ENCODE measurements at places on chromosomes 13 and 19.

- DNase-seq: peak; percentile 66
These were observed 287.3 kb downstream of the COG6 start for GRCh38 chr13:39942552-39943273.

DNA sequence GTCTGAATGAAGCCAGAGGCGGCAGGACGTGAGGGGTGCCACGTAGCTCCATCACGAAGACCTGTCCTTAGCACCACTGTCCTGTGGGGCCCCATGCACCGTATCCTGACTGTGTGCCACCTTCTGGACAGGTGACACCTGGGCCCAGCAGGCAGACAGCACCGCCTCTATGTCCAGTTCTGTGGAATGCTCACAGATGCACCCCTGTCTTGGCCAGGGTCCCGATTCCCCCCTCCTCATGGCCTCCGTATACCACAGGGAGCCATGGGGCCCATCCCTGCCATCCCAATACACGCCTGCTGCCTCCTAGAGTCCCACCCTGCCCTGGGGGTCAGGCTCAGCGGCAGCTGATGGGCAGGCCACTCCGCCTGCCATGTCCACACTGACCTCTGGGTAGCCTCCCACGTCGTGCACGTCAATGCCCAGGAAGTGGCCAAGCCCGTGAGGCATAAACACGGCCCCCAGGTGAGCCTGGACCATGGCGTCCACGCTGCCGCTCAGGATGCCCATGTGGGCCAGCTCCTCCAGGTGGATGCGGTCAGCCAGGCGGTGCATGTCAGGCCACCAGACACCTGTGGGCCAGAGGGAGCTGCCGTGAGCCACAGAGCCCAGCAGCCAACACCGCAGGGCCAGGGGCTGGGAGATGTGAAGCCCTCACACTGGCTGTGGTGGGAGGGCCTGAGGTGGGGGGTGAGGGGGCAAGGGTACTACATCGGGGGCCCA, 17.6 kb downstream of the CEBPG start:
- no peak for DNase-seq

DNA sequence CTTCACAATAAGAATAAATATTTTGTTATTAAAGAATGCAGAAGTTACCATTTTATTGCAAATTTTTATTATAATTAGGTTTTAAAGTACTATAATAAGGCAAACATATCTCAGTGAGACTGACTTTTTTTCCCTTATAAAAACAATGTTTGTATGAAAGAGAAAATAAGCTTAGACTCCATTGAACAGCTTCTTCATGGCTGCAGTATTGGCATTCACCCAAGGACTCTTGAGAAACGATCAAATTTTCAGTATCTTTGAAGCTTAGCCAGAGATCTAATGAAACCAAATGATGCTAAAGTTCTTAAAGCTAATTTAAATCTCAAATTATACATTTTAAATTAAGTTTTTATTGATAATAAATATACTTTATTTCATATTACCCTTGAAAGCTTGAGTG, 128.3 kb downstream of the GGACT start:
- no peak for DNase-seq

GRCh38 chr13:104314321-104314720, 1248.1 kb upstream of the SLC10A2 start:
- DNase-seq: no peak

DNA sequence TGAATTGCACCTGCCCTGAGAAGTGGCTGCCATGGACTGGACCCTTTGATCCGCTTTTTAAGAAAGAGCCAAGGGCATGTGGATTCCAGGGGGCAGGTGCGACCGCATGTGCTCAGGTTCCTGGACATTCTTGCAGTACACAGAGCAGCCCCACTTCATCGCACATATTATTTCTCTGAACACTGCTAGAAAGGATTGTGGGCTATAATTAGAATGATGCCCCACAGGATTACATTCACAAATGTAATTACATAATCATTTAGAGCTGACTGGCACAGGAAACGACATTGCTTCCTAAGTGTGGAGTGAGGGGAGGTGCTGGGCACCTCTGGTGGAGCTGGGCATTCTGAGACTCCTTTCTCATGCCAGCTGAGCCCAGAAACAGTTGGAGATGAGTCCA, 37.5 kb upstream of the VSTM2B start:
- no peak for DNase-seq

DNA sequence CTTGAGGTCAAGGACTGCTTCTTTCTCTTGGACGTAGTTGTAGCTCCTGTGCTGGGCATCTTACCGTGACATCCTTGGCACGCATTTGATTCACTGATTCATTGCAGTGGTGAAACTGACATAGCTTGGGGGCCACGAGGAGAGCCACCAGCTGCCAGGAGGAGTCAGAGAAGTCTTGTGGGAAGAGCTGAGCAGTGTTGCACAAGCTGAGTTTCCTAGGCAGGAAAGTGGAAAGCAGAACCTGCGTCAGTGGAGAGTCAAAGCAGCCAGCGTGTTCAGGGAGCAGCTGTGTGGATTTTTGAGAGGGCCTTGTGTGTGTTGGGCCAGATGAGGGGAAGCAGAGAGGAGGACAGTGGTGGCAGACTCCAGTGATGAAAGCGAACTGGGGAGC, 5.3 kb upstream of the GPR183 start:
- DNase-seq: peak; percentile 69

DNA sequence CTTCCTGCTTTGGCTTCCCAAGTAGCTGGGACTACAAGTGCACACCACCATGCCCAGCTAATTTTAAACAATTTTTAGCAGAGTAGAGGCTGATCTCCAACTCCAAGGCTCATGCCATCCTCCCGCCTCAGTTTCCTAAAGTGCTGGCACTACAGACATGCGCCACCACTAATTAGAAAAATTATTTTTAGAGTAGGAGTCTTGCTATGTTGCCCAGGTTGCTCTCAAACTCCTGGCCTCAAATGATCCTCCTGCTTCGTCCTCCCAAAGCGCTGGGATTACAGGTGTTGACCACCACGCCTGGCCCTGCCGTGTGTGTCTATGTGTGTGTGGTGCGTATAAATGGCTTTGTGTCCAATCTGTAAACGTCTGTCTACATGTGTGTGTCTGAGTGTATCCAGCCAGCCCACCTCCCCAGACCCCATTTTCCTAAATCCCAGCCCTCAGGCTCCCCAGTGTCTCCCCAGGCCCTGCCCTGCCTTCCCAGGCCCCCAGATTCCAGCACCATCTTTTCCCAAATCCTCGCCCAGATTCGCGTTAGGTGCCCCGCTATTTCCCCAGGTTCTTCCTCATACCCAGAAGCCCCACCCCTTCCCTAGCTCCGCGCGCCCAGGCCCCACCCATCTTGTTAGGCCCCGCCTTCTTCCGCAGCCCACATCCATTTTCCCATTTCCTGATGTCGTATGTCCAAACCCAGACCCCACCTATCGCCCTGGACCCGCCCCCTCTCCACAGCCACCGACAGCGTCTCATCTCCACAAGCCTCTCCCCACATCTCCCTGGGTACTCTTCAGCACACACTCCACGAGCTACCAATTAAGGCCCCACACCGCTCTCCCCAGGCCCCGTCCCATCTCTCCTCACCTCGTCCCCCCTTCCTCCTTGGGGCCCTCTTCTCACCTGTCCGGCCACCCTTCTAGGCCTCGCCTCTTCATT, 24.9 kb downstream of the SLC8A2 start:
- peak; percentile 34 for DNase-seq

DNA sequence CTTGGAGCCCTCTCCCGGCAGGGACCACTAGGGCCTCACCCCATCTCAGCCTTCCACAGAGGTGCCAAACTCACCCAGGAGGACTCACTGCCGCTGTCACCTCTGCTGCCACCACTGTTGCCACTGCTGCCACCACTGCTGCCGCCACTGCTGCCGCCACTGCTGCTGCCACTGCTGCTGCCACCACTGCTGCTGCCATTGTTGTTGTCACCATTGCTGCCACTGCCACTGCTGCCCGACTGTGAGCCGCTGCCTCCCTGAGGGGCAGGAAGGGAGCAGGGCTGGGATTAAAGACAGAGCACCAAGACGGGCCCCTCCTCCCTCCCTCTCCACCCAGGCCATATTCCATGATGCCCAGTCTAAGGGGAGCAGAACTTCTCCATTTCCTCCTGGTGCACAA, 2.1 kb downstream of the DMKN start:
- DNase-seq: no peak

GRCh38 chr19:49624967-49625910, 14.7 kb downstream of the RRAS start:
- DNase-seq: no peak

- DNase-seq: peak; percentile 61
These were observed 6.3 kb upstream of the MRPS31 start for GRCh38 chr13:40777166-40777808.

GRCh38 chr13:40316301-40316700, 350.1 kb downstream of the FOXO1 start:
- DNase-seq: no peak

DNA sequence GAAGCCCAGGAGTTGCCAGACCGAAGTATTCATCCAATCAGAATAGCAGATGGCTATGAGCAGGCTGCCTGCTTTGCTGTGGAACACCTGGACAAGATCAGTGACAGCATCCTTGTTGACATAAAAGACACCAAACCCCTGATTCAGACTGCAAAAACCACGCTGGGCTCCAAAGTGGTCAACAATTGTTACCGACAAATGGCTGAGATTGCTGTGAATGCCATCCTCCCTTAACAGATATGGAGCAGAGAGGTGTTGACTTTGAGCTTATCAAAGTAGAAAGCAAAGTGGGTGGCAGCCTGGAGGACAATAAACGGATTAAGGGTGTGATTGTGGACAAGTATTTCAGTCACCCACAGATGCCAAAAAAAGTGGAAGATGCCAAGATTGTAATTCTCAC, 250.3 kb upstream of the OBI1 start:
- no peak for DNase-seq

DNA sequence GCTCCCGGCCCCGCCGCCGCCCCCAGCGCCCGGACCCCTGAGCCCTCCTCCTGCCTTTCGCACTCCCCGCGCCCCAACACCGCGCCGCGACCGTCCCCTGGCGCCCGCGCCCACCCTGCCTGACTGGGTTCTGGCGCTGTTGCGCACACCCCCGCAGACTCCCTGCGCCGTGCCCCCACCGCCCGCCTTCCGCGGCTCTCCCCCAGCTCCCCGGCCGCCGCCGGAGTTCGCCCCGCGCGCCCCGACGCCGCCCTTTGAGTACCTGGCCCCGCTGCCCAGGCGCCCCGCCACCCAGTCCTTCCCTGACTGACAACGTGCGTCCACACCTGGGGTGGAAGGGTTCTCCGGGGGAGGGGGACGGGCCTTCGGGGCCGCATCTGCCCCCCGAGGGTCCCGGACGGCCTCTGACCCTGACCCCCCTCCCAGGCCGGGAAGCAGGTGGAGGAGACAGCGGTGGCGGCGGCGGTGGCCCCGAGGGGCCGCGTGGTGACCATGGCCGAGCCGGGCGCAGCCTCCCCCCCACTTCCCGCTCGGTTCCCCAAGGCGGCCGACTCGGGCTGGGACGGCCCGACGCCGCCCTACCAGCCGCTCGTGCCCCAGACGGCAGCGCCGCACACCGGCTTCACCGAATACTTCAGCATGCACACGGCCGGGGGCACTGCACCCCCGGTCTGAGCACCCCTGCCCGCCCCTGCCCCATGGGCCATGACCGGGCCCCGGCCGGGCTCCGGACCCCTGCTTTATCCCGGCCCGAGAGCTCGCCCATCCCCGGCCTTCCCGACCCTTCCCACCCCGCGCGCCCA, 1.4 kb upstream of the MEGF8 start:
- DNase-seq: no peak

DNA sequence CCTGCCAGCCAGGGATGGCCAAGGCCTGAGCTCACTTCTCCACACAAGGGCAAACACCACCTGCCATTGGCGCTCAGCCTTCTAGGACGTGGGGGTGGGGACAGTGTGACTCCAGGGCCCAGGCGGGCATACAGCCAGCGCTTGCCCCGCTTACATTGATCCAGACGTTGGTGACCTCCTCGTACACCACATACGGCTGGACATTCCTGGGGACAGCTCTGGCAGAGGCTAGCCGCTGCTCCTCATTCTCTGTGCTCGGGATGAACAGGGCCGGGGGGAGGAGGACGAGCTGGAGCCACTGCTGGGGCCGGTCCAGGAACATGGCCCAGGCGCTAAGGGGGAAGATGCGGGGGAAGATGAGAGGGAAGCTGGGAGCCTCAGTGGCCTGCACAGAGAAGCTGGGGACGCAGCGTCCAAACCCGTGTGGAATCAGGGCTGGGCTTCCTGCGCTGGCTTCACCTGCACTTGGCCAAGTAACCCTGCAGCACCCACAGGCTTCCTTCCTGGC, 25.1 kb upstream of the MYDGF start:
- DNase-seq: no peak

GRCh38 chr13:103164251-103164650, 98.0 kb upstream of the SLC10A2 start:
- no peak for DNase-seq

- no peak for DNase-seq
These were observed 171.6 kb downstream of the ZIC5 start for GRCh38 chr13:99800011-99800410.

DNA sequence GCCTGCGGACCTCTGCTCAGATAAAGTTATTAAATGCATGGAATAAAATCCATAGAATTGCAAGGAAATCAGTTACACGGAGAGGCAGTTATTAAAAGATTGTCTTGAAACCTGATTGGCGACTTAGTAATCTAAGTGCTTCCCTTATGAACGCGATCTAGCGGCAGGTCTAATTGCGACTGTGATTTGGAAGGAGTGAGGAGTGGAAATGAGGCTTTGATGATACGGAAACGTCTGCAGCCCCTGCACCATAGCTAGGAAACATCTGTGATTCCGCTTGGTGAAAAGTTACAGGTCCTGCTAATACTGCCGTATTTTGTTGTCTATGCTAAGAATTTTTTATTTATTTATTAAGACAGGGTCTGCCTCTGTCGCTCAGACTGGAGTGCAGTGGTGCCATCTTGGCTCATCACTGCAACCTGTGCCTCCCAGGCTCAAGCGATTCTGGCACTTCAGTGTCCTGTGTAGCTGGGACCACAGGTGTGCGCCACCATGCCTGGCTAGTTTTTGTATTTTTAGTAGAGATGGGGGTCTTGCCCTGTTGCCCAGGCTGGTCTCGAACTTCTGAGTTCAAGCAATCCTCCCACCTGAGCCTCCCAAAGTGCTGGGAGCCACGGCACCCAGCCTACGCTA, 887 bp downstream of the NDUFS7 start:
- DNase-seq: no peak

DNA sequence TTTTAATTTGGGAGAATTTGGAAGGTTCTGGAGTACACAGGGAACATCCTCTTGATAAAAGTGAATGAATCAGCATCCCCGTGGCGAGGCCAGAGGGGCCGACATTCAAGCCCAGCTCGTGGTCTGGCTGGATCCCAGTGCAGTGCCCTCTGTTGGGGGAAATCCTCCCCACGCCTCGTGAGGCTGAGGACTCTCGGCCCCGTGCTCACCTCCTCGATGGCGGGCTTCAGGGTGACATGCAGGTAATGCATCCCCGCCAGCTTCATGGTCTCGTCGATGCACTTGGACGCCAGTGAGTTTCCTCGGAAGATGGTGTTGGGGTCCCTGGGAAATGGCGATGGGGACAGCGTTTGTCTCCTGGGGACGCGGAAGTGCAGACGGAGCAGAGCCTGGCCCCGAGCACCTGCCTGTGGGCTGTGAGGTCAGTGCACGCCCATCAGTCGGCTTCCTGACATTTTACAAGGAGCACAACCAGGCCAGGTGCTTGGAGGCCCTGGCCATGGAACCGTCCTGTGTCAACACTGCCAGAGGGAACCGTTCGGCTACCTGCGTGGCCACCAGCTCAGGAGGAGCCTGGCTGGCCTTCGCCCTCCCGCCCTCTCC, 43.3 kb upstream of the C13orf46 start:
- no peak for DNase-seq

Data from Caki2 (cell line).